A549 treated with Hydrocortisone at 1 μM for 4 hours (cell line): ENCODE measurements at places on chromosomes 12 and 14. TPM values are rescaled to one million over a fixed set of nuclear protein-coding genes. Genes with fewer than 3 reads are reported as not detected.

Gene GDF3
- not detected in 5 replicates for total RNA-seq

Gene SPIC
- not detected in 5 replicates for total RNA-seq

Gene CACNA1C
- total RNA-seq: 0.05 to 0.20 TPM (median 0.06 TPM) in 4 of 5 replicates, not detected in the other

Gene KLHL33
- 0.01 TPM in 1 of 5 replicates, not detected in the others for total RNA-seq

Gene CCDC177
- total RNA-seq: 0.02 to 0.06 TPM (median 0.04 TPM) in 4 of 5 replicates, not detected in the other

Gene DPY19L2
- total RNA-seq: 1.5 to 2.8 TPM (median 1.9 TPM) in 5 replicates

Gene FITM1
- total RNA-seq: 0.13 to 0.18 TPM (median 0.14 TPM) in 3 of 5 replicates, not detected in the others

Gene SLC5A8
- not detected in 5 replicates for total RNA-seq

Gene PTCSC3
- not detected in 5 replicates for total RNA-seq

Gene OTOGL
- total RNA-seq: not detected in 5 replicates

Gene TEX52
- not detected in 5 replicates for total RNA-seq

Gene ERBB3
- total RNA-seq: 0.78 to 1.5 TPM (median 1.1 TPM) in 5 replicates

Gene C12orf50
- total RNA-seq: 0.07 to 0.10 TPM in 2 of 5 replicates, not detected in the others

Gene MYF5
- not detected in 5 replicates for total RNA-seq

Gene TMCC3
- total RNA-seq: 0.90 to 1.9 TPM (median 1.6 TPM) in 5 replicates

Gene OVCH1
- not detected in 5 replicates for total RNA-seq

Gene CARMIL3
- total RNA-seq: 0.25 to 0.62 TPM (median 0.54 TPM) in 5 replicates

Gene CD163L1
- 0.13 to 0.70 TPM (median 0.32 TPM) in 5 replicates for total RNA-seq

Gene SPPL3
- 48.2 to 57.2 TPM (median 52.1 TPM) in 5 replicates for total RNA-seq

Gene KRT73
- total RNA-seq: 0.06 TPM in 1 of 5 replicates, not detected in the others

Gene TAS2R9
- total RNA-seq: not detected in 5 replicates

Gene GLIPR1
- total RNA-seq: 25.3 to 30.7 TPM (median 30.3 TPM) in 5 replicates

Gene LRCOL1
- total RNA-seq: not detected in 5 replicates

Gene OTUB2
- total RNA-seq: 2.7 to 3.9 TPM (median 3.0 TPM) in 5 replicates

Gene TMPRSS12
- not detected in 5 replicates for total RNA-seq

Gene RNF31
- total RNA-seq: 23.2 to 36.4 TPM (median 28.7 TPM) in 5 replicates

Gene RPL10L
- total RNA-seq: not detected in 5 replicates

Gene ABCB9
- total RNA-seq: 10.9 to 12.4 TPM (median 11.6 TPM) in 5 replicates

Gene AGAP2
- total RNA-seq: 0.09 to 0.23 TPM (median 0.12 TPM) in 5 replicates

Gene TMEM229B
- total RNA-seq: 0.13 to 0.40 TPM (median 0.17 TPM) in 5 replicates

Gene LPCAT3
- total RNA-seq: 27.2 to 31.6 TPM (median 29.5 TPM) in 5 replicates

Gene SLCO1C1
- 0.03 TPM in 1 of 5 replicates, not detected in the others for total RNA-seq

Gene OAS2
- 0.11 to 0.22 TPM (median 0.15 TPM) in 5 replicates for total RNA-seq

Gene PPP1R1A
- total RNA-seq: 0.07 to 0.33 TPM (median 0.13 TPM) in 5 replicates

Gene SCN8A
- 1.00 to 1.7 TPM (median 1.5 TPM) in 5 replicates for total RNA-seq

Gene CEP290
- total RNA-seq: 5.8 to 7.5 TPM (median 6.7 TPM) in 5 replicates

Gene EML5
- total RNA-seq: 0.28 to 0.63 TPM (median 0.40 TPM) in 5 replicates

Gene ESRRB
- total RNA-seq: 0.10 to 0.37 TPM (median 0.22 TPM) in 5 replicates

Gene DCAF4
- total RNA-seq: 25.4 to 32.5 TPM (median 27.2 TPM) in 5 replicates

Gene TCL1A
- total RNA-seq: not detected in 5 replicates

Gene TDRD9
- 0.16 to 0.25 TPM (median 0.21 TPM) in 5 replicates for total RNA-seq

Gene PCK2
- 18.3 to 21.2 TPM (median 19.7 TPM) in 5 replicates for total RNA-seq

Gene GPRC5A
- 230 to 315 TPM (median 290 TPM) in 5 replicates for total RNA-seq

Gene STXBP6
- 1.9 to 2.6 TPM (median 2.0 TPM) in 5 replicates for total RNA-seq

Gene FGF6
- not detected in 5 replicates for total RNA-seq
